ENCODE measurements at places on chromosomes 3 and 15.

DNA sequence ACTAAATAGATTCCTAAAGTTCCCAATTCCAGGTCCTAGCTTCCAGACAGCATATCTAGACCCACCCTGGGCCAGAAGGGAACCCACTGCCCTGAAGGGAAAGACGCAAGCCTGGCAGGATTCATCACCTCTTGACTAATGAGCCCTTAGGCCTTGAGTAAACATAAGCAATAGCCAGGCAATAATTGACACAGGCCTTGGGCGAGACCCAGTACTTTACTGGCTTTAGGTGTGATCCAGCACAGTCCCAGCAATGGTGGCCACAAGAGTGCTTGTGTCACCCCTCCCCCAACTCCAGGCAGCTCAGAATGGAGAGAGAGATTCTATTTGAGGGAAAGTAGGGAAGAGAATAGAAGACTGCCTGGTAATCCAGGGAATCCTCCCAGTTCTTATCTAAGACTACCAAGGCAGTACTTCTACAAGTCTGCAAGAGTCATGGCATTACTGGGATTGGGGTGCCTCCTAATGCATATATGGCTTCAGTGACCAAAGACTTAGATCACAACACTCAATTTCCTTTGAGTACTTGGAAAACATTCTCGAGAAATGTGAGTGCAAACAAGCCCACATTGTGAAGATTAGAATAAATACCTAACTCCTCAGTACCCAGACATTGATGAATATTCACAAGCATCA lies 30.4 kb upstream of the WWTR1 start:
- DNase-seq, result no peak

GRCh38 chr15:64349375-64349774 lies 6.6 kb downstream of the CSNK1G1 start:
- no peak for DNase-seq

DNA sequence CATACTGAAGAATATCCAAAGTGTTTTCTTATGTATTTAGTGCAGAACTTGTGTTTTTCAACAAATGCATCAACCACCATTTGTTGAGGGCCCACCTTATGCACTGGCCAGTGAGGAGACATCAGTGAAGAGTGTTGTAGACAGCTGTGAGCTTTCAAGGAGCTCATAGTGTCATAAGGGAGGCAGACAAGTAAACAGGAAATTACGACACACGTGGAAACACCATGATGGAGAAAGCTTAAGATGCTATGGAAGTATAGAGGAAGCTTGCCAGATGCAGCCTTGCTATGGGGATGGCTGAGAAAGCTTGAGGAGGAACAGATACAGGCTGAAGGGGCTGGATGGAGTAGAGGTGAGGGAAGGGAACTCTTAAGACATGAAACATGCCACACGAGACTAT lies 50.8 kb upstream of the PSMD6 start:
- DNase-seq, result no peak

DNA sequence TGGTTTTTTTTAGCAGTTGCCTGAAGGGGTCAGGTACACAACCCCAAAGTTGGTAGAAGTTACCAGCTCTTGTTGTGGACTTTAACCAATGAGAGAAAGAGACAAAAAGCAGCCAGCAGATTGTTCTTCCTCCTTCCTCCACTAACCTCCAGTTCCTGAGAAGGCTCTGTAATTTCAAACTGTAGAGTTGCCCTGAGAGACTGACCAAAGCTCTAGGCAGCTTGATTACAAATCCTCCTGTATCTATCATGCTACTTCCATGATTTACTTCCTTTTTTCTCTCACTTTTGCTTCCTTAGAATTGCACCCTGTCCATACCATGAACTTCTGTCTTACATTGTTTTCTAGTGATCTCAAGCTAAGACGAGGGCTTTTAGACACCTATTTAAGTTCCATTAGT lies 29.2 kb downstream of the NSUN3 start:
- DNase-seq, result no peak

DNA sequence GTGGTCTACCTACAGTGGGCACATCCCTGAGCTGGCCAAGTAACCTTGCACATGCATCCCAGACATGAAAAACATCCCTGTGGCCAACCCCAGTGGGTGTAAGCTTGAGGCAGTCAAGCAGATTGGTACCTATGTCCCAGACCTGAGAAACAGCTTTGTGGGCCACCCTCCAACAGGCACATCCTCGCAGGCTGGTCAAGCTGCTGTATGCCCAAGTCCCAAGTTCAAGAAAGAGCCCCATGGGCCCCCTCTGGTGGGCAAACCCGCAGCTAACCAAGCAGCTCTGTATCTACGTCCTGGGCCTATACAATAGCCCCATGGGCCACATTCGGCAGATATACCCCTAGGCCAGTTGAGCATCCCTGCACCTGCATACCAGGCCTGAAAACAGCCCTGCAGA lies 186.3 kb upstream of the GPR149 start:
- no peak for DNase-seq

DNA sequence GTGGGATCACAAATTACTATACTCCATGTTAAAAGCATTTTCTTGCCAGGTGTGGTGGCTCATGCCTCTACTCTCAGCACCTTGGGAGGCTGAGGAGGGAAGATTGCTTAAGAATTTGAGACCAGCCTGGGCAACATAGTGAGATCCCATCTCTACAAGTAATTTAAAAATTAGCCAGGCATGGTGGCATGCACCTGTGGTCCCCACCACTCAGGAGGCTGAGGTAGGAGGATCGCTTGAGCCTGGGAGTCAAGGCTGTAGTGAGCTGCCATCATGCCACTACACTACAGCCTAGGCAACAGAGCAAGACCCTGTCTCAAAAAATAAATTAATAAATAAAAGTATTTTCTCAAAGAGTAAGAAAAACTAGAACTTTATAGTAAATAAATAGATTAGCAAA lies 22.9 kb upstream of the ABHD10 start:
- no peak for DNase-seq

DNA sequence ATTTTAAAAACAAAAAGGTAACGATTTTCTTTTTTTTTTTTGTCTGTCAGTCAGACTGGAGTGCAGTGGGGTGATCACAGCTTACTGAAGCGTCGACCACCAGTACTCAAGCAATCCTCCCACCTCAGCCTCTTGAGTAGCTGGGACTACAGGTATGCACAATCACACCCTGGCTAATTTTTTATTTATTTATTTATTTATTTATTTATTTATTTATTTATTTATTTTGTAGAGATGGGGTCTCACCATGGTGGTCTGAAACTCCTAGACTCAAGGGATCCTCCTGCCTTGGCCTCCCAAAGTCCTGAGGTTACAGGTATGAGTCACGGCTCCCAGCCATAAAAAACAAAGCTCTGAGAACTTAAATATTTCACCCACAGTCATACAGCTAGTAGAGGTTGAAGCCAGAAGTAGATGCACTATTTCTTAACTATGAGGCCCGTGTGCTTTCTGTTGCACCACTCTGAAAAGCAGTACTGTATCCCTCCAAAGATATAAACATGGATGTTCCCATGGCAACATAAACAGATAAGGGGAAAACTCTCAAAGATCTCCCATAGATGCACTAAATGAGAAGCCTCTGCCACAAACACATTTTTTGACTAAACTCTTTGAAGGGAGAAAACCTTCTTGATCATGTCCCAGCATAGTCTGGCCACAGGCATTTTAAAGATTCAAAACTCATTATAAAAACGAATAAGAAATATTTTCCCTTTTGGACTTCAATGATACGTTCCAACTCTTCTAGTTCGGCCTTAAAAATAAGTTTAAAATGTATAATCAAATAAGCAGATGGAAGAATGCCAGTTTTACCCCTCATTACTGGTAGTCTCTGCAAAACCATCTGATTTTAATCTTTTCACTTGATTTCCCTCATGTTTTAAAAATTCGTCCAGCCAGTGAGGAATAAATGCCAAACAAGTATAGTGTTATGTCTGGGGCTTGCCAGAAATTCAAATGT lies 162.3 kb upstream of the ARHGEF26 start:
- DNase-seq, result no peak

GRCh38 chr15:34609102-34610057 lies 25.9 kb upstream of the GOLGA8B start:
- no peak for DNase-seq

GRCh38 chr15:49721091-49721490 lies 100.2 kb downstream of the DTWD1 start:
- DNase-seq, result no peak

GRCh38 chr15:27587810-27588209 lies 511.3 kb downstream of the OCA2 start:
- DNase-seq, result no peak

DNA sequence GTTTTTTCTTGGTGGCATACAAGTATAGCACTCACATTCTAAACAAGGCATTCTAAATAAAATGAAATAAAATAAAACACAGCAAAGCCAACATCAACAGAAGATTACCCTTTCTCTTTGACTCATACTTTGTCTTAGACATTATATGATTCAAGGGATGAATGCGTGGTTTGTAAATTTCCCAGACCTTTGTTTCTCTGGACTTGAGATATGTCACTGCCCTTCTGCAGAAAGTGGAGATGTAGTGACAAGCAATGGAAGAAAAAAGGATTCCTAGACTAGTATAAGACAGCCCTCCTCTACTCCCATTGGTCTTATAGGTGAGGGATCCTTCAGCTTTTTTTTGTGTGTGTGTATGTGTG lies 22.4 kb downstream of the NANOGP8 start:
- DNase-seq, result no peak

DNA sequence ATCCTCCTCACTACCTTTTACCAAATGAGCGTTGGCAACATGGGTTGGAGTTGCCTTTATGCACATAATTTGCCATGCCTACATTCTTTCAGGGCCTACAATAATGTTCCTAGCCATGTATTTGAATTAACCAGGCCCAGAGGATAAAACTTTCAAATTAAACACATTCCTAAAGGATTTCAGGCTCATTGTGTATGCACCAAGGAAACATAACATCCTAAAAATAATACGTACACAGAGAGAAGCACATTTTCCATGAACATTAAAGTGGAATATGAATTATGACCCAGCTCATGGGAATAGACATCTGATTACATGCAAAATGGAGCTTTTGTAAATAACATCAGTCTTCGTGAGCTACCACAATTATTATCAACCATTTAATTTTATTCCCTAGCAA lies 203.3 kb downstream of the RORA start:
- DNase-seq, result no peak

DNA sequence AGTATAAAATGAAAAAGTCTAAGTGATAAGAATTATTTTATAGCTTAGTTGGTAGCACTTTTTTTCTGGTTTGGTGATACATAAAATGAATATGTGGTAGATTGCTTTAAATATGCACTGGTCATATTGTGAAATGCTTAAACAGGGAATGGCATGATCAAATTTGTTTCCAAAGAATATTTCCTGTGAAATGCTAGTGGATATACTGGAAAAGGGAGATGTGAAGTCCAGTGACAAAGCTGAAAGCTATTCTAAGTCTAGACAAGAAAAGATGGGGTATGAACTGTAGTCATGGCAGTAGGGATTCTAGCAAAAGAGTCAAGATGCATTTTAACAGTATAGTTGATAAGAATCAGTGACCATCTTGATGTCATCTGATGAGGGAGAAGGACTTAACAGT lies 98.9 kb upstream of the MME start:
- no peak for DNase-seq

- no peak for DNase-seq
Measured at GRCh38 chr3:10883478-10884234, 67.6 kb downstream of the SLC6A11 start.

DNA sequence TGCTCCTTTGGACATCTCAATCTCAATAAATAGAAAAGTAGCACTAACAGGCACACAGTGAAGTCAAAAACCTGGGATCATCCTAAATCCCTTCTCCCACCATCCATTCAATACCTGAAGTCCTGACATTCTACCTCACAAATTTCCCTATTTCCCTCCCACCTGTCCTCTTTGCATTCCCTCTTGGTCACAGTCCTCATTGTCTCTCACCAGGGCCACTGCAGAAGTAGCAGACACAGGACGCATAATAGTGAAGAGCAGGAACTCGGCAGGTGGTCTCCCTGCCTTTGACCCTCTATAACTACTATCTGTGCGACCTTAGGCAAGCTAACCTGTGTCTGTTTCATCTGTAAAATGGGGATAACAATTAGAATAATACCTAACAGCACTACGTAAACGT lies 2.3 kb downstream of the THOC7 start:
- DNase-seq, result no peak

- no peak for DNase-seq
Measured at GRCh38 chr15:68427366-68427765, 4.6 kb downstream of the ITGA11 start.

- no peak for DNase-seq
Measured at GRCh38 chr3:37217098-37217849, 42.9 kb upstream of the LRRFIP2 start.

- no peak for DNase-seq
Measured at GRCh38 chr3:31896648-31897433, 84.2 kb downstream of the OSBPL10 start.

GRCh38 chr3:182618981-182619591 lies 174.2 kb upstream of the ATP11B start:
- no peak for DNase-seq

- no peak for DNase-seq
Measured at GRCh38 chr3:111911446-111911845, 52.4 kb downstream of the PHLDB2 start.
